ENCODE measurements at places on chromosomes 7 and 10.

DNA sequence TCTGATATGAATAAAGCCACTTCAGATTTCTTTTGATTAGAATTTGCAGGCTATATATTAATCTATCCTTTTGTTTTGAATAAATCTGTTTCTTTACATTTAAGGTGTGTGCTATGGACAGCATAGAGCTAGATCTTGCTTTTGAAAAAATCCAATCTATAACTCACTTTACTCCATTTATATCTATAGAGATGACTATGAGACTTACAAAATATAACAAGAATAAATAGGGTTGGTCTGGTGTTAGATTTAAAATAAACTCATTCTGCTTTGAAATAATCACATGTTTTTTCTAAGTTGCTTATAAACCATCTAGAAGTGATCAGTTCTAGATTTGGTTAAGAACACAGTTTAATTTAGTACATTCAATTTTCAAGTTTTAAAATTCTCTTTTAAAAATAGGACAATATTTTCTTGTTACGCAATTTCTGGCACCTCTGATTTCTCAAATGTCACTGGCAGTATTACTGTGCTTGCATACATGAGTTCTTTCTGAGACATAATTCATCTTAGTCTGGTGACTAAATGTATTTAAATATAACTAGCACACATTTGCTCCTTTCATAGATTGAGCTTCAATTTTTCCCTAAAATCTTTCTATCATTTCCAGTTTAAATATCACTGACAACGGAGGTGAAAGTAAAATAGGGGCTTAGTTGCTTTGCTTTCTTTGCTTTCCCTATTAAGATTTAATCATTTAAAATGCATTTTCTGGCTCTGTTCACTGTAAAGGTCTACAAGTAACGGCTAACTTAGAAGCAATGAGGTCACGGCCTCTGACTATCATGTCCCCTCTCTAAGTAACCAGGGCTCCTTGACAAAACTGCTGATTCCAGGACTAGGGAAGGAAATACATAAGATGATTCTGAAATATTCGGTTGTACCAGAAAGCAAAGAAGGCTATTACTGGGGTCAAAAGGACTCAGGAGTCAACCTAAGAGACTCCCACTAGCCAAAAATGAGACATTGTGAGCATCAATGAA, 89.3 kb downstream of the ICA1 start:
- no peak for DNase-seq

DNA sequence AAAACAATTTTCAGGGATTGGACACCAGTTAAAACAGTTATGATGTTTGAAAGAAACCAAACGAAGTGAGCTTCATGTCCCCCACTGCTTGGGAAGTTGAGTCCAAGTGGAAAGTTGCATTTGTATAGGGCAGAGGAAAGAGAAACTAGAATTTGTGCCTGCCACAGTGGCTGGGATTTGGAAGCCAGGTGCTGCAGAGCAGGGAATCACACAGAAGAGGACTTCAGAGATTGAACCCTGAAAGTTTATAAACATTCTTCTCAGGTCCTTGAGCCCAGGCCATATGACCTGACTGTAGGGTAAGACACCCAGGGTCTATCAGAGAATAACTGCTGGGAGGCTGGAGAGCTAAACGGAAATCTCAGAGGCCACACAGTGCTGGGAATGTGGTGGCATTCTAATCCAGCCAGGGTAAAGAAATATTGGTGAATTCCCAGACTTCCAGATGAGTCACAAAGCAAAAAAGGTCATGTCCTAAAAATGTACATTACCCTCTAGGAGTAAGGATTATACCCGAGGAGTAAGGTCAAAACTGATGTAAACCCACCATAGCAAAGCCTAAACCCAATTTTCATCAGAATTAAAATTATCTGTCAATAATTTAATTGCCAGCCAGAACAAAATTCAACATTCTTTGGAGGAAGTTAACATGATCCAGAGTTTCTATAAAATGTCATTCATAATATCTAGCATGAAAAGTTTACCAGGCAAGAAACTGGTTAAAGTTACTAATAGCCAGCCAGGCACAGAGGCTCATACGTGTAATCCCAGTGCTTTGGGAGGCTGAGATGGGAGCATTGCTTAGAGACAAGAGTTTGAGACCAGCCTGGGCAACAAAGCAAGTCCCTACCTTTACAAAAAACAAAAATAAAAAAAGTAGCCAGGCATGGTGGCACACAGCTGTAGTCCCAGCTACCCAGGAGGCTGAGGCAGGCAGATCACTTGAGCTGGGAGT, 31.2 kb downstream of the TOMM7 start:
- DNase-seq = no peak

- DNase-seq = no peak
Measured at GRCh38 chr7:44267719-44268421, 57.5 kb downstream of the CAMK2B start.

GRCh38 chr7:75639886-75640190, 98.9 kb downstream of the HIP1 start:
- DNase-seq = no peak

GRCh38 chr10:6530966-6531365, 49.1 kb downstream of the PRKCQ start:
- no peak for DNase-seq

GRCh38 chr7:2034291-2035201, 198.2 kb downstream of the MAD1L1 start:
- DNase-seq = no peak

DNA sequence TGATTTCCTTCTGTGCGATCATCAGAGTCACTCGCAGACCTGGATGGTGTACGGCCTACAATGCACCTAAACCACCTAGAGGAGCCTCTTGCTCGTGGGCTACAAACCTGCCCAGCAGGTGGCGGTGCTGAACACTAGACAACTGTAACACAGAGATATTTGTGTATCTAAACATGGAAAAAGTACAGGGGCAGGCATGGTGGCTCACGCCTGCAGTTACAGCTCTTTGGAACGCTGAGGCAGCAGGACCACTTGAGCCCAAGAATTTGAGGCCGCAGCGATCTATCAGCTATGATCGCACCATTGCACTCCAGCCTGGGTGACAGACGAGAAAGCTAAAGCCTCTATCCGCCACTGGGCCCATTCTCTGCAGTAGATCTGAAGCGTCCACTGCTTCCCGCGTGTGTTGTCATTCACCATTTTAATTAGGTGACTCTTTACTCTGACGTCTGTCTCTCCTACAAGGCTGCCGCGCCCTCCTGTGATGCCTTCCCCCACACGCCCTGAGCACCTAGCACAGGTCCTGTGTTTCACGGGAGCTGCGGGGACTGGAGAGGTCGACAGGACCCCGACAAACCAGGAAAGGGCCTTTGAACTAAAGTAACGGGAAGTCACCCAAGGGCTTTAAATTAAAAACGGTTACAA, 774 bp downstream of the TUBGCP2 start:
- peak; percentile 90 for DNase-seq

GRCh38 chr7:35985126-35985754, 167.8 kb upstream of the EEPD1 start:
- DNase-seq = peak; percentile 80

- DNase-seq = no peak
Measured at GRCh38 chr7:32161708-32162107, 91.5 kb upstream of the PDE1C start.

- DNase-seq = no peak
Measured at GRCh38 chr7:84684836-84685480, 490.4 kb upstream of the SEMA3A start.

GRCh38 chr10:50574305-50574704, 49.5 kb downstream of the SGMS1 start:
- DNase-seq = no peak

- no peak for DNase-seq
Measured at GRCh38 chr10:28587970-28588290, 55.0 kb downstream of the WAC start.

DNA sequence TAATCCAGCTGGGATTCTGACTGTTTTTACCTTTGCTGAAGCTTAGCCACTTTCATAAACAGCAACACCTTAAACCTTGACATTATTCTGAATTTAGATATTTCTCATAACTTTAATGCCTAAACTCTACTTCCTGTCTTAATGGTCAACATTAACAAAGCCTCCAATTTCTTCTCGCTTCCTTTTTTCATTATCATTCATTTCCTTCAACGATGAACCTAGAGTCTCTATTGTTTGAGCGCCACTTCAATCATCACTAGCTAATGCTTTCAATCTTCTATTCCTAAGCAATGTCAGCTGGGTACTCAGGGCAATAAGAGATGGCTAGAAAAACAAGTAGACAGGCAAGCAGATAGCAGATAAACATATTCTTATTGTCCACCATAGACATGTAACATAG, 96.6 kb upstream of the TMEM196 start:
- DNase-seq = no peak

- peak; percentile 78 for DNase-seq
Measured at GRCh38 chr7:29243910-29244655, 49.5 kb downstream of the CHN2 start.

- DNase-seq = no peak
Measured at GRCh38 chr7:114310345-114311110, 104.1 kb upstream of the FOXP2 start.

DNA sequence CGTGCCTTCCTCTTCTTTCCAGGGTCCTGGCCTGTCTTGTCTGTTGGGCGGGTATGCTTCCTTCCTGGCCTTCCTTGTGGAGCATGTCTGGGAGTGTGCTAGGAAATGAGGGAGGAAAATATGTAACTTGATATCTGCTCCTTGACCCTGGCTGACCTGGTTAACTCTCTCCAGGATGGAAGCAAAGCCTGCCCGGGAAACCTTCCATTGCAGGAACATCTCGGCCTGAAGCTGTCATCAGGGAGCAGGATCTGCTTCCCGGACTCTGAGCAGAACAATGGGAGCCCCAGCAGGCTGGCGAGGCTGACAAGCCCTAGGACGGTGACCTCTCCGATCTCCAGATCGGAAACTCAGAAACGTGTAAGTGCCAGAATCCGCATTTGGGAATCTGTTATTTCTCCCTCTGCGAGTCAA, 340.3 kb downstream of the FRMD4A start:
- DNase-seq = no peak

DNA sequence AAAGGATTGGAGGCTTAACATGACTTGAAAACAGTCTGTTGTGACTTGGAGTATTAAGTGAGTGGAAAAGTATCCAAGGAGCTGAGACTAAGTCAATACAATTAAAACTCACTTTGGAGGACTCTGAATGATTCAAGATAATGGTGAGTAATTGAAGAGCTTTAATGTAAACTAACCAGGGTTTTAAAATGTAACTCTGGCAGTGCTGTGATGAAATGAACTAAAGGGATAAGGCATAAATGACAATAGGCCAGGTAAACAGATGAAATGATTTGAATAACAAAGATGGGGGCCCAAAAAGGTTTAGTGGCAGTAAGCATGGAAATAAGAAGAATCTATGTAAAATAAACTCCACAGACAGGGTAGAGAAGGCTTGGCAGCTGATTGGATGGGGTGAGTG, 316.5 kb upstream of the CACNA2D1 start:
- no peak for DNase-seq

DNA sequence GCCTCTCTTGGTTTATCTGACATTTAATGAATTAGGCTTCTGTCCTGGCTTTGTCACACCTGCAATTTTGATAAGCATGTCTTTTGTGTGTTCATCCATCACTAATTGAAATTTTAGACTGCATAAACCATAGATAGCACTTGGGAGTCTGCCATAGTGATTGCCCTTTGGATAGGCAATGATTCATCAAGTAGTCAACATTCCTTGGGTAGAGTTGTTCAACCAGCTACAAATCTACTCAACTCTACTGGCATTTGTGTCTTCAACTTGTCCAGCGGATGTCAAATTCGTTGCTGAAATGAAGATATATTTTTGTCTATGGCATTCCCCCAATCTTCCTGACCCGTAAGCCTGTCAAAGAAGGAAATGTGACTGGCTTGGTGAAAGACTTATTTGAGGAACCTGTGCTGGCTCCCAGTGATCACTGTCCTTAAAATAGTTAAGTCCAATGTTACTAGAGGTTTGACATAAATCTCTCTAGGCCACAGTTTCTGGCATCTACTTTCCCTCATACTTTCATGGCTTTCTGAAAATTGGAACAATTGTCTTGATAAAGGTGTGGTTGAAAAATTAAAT, 33.7 kb upstream of the CREB5 start:
- no peak for DNase-seq

DNA sequence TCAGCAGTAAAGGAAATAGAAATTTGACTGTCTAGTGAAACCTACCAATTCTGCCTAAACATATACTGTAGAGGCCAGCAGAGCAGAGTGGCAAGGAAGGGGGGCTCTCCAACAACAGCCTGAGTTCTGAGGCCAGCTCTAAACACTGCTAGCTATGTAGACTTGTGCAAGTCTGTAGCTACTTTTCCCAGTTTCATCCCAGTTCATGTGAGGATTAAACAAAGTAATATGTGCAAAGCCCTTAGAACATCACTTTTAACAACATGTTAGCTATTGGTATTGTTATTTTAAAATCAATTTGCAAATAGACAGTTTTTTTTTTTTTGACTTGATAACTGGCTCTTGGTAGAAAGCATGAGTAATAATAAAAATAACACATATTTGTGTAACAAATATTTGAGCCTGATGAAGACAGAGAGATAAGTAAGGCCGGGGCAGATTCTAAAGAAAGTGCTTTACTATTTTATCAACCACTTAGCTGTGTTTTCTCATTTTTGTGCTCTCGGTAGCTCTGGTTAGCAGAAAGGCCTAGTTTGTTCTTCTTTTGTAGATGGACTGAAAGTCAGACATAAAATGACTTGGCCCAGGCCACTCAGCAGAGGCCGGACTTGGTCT, 9.3 kb downstream of the CHST12 start:
- no peak for DNase-seq

GRCh38 chr10:11145495-11145855, 127.8 kb downstream of the CELF2 start:
- DNase-seq = no peak

GRCh38 chr7:154676422-154677073, 326.4 kb downstream of the PAXIP1 start:
- no peak for DNase-seq

DNA sequence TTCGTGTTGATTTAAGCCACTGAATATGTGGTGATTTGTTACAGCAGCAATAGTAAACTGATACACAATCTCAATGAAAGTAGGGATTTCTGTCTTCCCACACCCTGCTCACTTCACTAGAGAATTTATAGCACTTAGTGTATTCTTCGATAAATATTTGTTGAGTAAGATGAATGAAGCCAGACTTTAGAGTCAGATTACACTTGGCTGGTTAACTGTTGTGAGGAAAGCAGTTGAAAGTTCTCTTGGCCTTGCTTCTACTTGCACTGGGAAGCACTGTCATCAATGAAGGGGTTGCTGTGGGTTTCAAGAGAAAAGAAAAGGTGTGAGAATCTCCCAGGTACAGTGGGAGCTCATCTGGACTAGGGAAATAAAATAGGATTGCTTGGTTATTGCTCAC, 82.1 kb upstream of the IGFBP3 start:
- no peak for DNase-seq

GRCh38 chr10:79349072-79349491, 1.8 kb downstream of the PPIF start:
- no peak for DNase-seq

DNA sequence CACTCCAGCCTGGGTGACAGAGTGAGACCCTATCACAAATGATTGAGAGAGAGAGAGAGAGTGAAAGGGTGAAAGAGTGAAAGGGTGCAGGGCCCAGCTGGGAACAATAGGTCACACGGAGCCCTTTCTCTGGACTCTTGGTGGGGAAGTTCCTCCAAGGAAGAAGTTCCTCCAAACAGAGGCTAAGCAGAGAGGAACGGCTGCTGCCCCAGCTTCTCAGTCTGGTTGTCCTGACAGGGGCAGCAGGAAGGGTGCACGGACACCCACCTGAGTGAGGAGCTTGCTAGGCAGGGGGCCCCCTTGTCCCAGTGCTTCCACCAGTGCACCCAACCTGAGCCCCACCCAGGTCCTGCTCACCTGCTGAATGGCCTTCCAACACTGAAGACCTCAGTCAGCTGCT, 38.8 kb upstream of the MYL10 start:
- no peak for DNase-seq

All from activated T-cell treated with anti-CD3 and anti-CD28 coated beads, Interleukin-2, amount 50 U/mL, for 48 hours (primary cell).